CD14-positive monocyte (primary cell): ENCODE measurements at places on chromosomes 1 and 21.

DNA sequence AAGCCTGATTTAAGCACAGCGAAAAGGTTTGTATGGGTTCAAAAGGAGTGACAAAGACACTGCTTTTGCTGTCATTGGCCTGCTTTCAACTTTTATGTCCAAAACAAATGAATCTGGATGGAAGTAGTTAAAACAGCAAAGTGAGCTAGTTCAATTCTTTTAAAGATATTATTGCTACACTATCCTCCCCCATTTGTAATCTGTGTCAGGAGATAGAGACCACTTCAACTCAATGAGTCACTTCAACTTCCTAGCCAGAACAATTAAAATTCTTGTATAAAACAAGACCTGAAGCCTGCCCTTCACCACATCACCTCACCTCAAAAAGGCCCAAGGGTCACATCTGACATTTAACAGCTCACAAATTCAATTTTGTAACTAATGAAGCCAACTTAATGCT is 364.1 kb upstream of the LYPLAL1 start:
- no peak for DNase-seq

- DNase-seq, result peak; percentile 25
These were observed 45.7 kb downstream of the ACOT7 start for GRCh38 chr1:6347641-6348487.

DNA sequence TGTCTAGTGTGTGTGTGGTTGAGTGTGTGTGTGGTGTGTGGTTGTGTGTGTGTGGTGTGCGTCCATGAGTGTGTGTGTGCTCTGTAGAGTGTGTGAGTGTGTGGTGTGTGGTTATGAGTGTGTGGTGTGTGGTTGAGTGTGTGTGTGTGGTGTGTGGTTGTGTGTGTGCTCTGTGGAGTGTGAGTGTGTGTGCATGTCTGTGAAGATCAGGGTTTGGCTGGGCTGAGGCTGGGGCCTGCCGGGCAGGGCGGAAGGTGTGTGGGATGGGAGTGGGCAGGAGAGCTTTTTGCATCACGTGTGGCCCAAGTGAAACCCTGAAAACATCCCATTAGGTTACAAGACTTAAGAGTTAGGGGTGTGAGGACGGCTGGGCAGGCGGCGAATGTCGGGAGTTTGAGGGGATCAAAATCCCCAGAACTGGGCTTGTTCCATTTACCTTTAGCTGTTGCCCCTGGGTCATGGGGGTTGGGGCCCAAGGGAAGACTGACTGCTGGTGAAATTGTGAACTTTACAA is 2.9 kb upstream of the FCMR start:
- DNase-seq, result no peak

DNA sequence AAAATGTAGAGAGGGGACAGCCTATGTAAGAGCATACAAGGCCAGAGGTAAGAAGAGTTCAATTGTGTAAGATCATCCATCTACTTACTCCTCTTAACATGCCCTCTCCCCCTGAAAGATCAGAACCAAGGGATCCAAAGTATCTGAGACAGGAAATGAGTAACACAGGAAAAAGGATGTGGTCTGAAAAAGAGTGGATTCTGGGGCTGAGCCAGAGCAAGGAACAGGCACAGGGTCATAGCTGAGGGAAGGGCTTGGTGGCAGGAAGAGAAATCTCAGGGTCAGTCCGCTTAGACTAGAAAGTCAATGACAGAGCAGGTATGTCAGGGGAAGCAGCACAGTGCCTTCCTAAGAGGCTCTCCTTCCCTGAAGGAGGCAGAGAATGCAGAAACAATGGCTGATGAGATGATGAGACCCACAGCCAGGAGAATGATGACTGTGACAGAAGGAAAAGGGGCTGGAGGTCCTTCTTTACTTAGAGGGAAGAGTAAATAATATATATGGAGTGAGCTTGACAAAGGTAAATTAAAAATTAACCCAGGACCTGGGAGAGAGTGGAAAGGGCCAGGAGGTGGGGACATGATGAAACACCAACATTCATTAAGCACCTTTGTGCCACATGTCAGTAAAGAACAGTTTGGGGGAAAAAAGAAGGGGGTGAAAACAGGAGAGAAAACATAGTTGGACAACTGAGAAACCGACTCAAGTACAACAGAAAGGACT is 26.2 kb upstream of the A3GALT2 start:
- DNase-seq, result peak; percentile 57

GRCh38 chr1:160522622-160523345 is at the start of gene SLAMF6:
Gene SLAMF6, minus strand, starts transcription at chr1:160523255. Its CDS starts 63 bp downstream, at chr1:160523192.
- DNase-seq, result no peak

- no peak for DNase-seq
These were observed 17.4 kb downstream of the MIGA1 start for GRCh38 chr1:77796695-77797405.

DNA sequence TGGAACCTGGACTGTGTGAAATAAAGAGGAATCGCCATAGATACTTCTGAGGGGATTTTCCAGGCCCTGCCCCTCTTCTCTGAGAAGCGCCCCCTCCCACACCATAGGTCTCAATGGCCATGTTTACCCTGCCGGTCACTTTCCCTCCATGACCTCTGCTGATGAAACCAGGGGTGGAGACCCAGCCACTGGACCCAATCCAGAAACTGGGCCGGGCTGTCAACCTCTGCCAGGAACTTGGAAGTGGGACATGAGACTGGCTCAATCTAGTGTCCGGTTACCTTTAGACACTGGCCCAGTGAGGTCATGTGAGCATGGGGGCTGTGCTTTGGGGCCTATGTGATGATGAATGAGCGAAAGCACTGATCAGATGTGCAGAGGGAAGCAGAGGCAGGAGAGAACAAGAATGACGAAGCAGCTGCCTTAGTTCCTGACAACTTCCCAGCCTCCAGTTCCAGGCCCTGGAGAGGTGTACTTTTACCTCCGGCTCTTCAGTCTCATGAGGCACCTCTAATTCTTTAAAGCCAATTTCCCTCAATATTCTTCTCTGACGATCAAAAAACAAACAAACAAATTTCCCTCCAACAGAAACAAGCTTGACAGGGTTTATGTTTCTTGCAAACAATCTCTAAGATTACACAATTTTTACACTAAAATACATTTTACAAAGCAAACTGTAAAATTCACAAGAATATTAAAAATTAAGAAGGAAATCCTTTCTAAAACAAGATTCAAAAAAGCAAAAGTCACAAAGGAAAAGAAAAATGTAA is 4.9 kb downstream of the ASAP3 start:
- no peak for DNase-seq

DNA sequence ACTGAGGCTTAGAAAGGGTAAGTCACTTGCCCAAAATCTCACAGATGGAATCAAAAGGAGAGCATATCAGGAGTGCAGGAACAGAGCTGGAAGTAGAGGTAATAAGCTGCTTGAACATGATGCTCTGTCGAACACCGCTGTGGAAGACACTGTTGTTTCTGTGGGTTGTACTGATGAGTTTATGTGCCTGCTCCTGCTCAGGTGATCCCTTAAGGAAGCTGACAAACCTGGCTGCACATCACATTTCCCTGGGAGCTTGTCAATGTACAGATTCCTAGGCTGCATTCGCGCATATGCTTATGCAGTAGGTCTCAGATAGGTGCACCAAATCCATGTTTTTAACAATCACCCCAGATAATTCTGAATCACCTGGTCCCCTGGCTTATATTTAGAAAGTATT is 79.7 kb downstream of the ZNF326 start:
- DNase-seq, result no peak

GRCh38 chr1:65247419-65248359 is 61.7 kb upstream of the DNAJC6 start:
- DNase-seq, result no peak
